ENCODE measurements at places on chromosomes 16 and 17.

GRCh38 chr16:50311891-50312501 lies 45.6 kb downstream of the ADCY7 start:
- DNase-seq: no peak

- no peak for DNase-seq
Observed at GRCh38 chr17:43924558-43924957, 17.2 kb upstream of the MPP2 start.

DNA sequence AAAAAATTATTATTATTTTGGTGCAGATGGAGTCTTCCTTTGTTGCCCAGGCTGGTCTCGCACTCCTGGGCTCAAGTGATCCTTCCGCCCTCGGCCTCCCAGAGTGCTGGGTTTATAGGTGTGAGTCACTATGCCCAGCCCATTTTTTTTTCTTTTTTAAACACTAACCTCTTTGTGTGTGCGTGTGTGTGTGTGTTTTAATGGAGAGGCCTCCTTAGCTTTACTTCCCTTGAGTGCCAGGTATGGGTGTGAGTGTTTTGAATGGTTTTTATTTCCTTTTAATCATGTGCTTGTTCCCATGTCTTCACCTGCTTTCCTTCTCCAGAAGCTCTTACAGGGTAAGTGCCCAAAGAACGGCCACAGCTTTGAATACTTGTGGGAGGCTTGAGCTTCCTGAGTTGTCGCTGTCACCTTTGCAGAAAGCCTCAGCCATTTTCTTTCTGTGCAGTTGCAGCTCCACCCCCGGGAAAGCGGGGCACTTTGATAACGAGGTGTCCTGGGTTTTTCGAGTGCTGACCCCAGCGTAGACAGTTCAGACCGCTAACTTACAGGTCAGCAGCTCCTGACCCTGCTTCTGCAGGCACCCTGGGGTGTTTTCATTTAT lies 22.6 kb downstream of the AKAP1 start:
- DNase-seq: no peak

GRCh38 chr17:35192708-35193107 lies 1.5 kb downstream of the SLC35G3 start:
- DNase-seq: no peak

GRCh38 chr16:15031586-15031985 lies 24.3 kb downstream of the NTAN1 start:
- DNase-seq: no peak

DNA sequence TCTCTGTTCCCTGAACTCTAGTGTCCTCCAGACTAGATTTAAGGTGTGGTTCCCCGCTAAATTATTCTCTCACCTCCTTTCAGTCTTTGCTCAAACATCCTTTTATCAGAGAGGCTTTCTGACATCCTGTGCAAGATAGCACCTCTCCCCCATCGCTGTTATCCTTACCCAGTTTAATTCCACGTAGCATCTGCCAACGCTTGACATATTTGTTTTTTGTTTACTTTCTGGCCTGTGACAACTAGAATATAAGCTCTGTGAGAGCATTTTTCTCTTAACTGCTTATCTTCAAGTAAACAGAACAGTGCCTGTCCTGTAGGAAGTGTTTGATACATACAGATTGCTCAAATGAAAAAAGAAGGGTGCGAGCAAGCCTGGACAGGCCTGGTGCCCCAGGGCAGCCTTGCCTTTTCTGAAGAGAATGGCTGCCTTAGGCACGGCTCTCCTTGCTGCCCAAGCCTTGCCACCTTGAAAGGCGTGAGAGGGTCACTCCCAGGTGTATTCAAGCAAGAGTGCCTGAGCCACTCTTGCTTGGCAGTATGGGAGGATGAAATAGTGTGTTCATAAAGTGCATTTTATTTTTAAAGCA lies 9.7 kb downstream of the DYNLL2 start:
- no peak for DNase-seq

- DNase-seq: no peak
Observed at GRCh38 chr17:45405250-45406086, 27.2 kb downstream of the ARHGAP27 start.

GRCh38 chr16:57130950-57131321 lies 38.6 kb downstream of the CPNE2 start:
- no peak for DNase-seq

DNA sequence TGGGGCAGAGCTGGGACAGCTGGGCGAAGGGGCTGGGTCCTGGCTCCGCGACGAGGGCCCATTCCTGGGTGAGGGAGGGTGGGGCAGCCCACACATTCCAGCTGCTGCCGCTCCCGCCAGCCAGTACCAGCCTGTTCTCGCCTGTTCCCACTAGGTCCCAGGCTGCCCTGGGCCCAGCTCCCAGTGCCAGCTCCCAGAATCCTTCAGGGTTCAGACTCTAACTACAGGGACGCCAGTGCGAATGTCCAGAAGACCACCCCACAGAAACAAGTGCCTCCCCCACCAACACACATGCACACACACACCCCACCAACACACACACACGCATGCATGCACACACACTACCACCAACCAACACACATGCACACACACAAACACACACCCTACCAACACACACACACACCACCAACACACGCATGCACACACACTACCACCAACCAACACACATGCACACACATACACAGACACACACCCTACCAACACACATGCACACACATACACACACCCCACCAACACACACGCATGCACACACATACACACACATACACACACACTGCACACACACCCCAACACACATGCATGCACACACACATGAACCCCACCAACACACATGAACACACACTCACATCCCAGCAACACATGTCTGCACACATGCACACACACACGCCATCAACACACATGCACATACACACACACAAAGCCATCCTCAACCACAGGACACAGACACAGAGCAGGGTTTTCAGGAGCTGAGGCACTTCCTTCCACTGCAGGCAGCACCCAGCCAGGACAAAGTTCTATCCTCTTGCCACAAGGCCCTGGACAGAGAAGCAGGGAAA lies 27.5 kb upstream of the KRT17 start:
- no peak for DNase-seq

- DNase-seq: no peak
Observed at GRCh38 chr16:50299508-50300105, 33.3 kb downstream of the ADCY7 start.

- DNase-seq: no peak
Observed at GRCh38 chr16:72312828-72313227, 140.9 kb upstream of the PMFBP1 start.

GRCh38 chr16:51766739-51767138 lies 615.7 kb upstream of the SALL1 start:
- DNase-seq: no peak

DNA sequence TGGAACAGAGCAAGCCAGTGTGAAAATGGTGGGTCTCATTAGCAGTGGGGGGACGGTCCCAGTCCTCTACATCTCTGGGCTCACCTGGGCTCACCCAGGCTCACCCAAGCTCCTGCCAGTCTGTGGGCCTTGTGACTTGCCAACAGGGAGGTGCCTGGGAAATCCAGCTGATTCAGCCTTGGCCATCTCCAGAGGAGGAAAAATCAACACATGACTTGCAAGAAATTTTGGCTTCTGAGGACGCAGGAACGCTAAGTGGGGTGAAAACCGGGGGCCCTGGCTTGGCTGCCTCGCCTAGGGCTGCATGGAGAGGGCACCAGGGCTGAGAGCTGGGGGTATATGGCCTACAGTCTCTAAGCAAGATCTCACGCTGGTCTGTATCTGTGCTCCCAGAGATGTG lies 47.7 kb downstream of the VAC14 start:
- no peak for DNase-seq

GRCh38 chr16:13858873-13859580 lies 60.9 kb upstream of the ERCC4 start:
- DNase-seq: no peak

GRCh38 chr17:54666559-54666958 lies 234.1 kb upstream of the TOM1L1 start:
- no peak for DNase-seq

DNA sequence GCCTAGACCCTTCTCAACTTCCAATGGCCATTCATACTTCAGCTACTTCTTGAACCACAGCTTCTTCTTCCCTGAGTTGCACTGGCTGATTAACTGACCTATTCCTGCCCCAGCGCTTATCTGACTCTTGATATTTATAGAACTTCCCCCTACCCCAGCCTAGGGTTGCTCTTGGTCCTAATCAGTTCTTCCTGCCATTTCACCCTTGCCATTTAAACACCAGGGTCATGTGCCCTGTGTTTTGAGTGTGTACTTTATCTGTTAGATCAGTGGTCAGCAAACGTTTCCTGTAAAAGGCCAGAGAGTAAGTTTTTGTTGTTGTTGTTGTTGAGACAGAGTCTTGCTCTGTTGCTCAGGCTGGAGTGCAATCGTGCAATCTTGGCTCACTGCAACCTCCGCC lies 82.4 kb upstream of the COX10 start:
- no peak for DNase-seq

DNA sequence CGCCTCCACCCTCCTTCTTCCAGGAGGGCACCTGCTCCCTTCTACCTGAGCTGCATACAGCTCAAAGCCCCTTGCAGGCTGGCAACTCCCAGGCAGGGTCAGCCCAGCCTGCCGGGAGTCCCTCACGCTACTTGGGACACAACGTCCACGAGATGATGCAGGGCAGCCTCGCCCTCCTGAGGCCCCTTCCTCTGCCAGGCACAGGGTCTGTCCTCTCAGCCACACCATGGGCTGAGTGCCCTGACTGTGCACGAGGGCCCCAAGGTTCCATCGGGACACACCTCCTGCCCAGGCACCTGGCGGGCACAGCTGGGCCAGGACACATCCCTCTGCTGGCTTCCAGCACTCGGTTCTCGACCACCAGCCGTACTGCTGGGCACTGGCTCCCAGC lies 30.9 kb upstream of the ZC3H18 start:
- no peak for DNase-seq

- DNase-seq: no peak
Observed at GRCh38 chr16:79800016-79800608, 199.6 kb upstream of the MAF start.

- DNase-seq: no peak
Observed at GRCh38 chr16:80530479-80530878, 10.3 kb upstream of the DYNLRB2 start.

DNA sequence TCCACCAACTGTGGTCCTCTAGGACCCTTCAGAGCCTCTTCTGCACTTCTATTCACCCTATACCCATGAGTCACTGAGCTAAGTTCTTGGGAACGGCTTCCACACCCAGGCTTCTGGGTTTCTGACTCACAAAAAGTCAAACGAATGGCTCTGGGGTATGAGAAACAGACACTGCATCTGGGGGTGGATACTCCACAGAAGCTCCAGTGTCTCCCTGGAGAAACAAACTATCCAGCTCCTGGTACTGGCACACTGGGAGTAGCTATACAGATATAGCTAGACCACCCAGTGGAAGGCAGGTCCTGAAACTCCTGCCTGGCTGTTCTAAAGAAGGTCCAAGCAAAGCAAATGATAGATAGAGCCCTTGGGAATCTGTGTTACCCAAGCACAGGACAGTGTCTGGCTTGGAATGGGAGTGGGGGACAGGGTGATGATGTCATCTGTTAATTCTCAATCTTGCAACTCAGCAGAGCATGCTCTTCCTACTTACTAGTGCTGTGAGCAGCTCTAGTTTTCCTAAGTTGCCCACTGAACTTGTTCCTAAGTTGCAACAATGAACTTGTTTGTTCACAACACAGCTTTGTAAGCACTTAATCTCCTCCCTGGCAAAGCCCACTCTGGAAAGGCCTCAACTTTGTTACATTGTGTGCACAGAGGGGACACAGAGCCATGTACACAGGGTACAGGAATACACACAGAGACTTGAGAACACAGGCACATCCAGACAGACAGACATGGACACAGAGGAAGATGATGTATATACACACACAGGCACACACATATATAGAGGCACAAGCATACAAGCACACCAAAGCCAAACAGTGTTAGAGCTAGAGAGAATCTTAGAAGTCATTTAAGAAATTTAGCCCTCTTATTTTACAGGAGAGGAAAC lies 6.7 kb downstream of the MMP28 start:
- no peak for DNase-seq

DNA sequence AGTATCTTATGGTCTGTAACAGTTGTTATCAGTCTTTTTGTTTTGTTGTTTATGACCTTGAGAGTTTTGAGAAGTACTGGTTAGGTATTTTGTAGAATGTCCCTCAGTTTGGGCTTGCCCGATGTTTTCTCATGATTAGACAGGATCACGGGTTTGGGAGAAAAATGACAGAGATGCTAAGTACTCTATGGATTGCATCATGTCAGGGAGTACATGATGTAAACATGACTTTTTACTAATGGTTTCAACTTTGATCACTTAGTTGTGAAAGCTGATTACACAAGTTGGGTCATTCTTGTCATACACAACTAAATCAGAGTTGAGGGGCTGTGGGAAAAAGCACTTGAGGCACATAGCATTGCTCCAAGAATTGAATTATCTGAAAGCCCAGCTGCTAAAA lies 94.7 kb upstream of the SIAH1 start:
- no peak for DNase-seq

DNA sequence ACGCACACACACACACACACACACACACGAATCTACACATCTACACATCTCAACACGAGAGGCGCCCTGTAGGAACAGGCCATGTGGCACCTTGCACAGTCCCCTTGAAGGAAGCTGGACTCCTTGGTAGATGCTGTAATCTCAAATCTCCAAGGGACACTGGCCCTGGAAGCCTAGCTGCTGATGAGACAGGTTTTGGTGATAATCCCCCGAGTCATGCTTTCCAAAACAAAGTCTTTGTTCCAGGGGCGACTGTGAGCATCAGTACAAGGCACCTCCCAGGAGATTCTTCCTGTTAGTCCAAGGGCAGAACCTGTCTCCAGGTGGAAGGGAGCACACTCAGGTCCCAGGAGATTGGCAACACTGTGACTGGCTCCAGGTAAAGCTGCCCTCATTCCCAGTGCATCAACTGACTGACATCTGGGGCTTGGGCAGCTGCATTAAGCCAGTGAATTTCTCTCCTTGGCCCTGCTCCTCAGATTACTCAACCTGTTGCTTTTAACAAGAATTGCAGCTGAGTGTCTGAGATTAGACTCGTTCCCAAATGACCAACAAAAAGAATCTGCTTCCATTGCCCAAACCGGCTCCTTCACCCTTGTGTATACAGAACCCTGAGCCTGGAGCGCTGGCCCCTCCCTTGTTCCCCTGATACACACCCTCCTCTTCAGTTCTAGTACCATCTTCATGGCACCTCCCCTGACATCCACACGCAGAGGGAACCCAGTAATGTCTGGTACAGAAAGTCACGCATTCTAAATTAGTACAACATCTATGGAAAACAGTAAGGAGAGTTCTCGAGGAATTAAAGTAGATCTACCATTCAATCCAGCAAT lies 13.9 kb upstream of the TNRC6C start:
- DNase-seq: no peak

- DNase-seq: no peak
Observed at GRCh38 chr17:77869041-77869599, 89.4 kb upstream of the TNRC6C start.

GRCh38 chr16:28081391-28081968 lies 18.0 kb upstream of the GSG1L start:
- no peak for DNase-seq

- DNase-seq: no peak
Observed at GRCh38 chr17:31627960-31628359, 231.1 kb downstream of the COPRS start.

GRCh38 chr16:17564856-17565255 lies 94.1 kb upstream of the XYLT1 start:
- no peak for DNase-seq
